Transverse colon (tissue), 4 donors: ENCODE measurements at places on chromosomes 3 and 15. TPM values are rescaled to one million over a fixed set of nuclear protein-coding genes. Genes with fewer than 3 reads are reported as not detected.

GRCh38 chr15:48643776-48644466 is 1.6 kb downstream of the FBN1 start:
- DNase-seq, result no peak

- DNase-seq, result no peak
These were observed 51.5 kb upstream of the CDV3 start for GRCh38 chr3:133521946-133522345.

The ASB14 gene
- not detected for total RNA-seq

DNA sequence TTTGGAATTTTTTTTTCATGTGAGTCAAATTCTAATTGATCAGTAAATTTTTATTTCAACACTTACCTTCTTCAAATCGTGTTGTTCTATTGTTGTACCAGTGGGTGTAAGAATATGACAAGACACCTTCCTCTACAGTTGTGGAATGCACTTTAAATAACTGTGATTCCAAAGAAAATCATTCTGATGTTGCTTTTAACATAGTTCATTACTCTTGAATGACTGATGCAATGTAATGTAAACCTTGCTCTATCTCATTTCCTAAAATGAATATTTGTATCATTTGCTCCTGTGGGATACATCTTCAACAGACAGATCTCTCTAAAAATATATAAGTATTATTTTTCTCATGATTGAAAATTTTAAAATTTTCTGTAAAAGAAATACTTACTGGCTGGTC is 313.4 kb downstream of the RBMS3 start:
- DNase-seq, result no peak

The ONECUT1 gene
- total RNA-seq, result 0.64 TPM

DNA sequence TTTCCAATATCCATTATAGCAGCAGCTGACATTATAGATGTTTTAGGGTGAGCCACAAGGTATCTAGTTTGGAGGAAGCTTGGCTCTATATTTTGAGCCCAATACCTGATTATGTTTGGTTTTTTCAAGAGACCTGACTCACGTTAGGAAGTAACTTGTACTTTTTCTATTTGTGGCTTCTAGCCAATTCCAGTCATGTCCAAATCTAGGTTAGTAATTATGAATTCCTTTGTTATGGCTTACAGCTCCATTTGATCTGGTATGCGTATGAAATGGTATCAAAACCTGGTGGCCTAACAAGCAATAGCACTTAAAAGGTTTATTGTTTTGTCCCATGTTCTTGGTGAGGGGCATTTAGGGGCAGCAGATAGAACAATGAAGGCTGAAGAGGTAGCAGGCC is 115.9 kb downstream of the TOP2B start:
- no peak for DNase-seq

The SECISBP2L gene
- 33.0 TPM for total RNA-seq

DNA sequence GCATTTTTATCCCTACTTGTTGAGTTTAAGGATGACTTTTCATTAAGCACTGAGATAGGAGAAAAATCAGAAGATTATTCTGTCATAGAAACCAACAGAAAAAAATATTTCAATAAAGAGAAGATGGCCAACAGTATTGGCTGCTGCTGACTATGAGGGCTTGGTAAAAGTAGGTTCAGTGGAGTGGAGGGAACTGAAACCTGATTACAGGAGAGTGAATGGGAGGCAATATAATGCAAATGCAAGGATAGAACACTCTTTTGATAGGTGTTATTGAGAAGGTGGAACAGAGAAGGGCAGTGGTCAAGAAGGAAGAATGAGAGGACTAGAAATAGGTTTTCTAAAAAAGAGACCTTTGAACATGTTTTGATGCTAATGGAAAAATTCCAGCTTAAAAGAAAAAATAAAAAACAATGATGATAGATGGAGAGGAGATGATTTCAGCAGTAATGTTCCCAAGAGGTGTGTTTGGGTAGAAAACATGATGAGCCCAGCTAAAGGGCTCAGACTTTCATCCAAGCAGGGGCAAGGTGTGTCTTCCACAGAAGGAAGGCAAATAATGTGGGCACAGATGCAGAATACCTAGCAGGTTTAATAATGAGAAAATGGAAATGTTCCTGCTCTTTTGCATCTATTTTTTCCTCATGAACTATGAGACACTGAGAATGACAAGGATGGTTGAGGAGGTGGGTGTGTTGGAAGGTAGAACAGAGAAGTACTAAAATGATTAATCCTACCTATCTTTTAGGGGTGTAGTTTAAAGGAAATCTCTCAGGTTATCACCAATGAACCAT is 397.9 kb upstream of the GOLIM4 start:
- DNase-seq, result no peak

- no peak for DNase-seq
These were observed 58.0 kb upstream of the FBN1 start for GRCh38 chr15:48703544-48703943.

DNA sequence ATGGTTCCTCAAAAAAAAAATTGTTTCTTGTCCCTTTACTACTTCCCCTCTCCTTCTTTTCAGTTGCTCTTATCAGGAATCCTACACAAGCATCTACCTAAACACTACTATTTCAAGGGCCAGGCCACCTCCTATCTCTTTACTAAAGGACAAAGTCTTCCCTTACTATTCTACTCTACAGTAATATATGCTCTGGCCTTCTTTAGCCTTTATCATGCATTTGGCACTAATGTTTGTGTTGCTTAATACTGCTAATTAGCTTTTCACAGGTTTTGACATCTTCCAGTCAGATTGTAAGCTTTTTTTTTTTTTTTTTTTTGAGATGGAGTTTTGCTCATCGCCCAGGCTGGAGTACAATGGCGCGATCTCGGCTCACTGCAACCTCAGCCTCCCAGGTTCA is 5.3 kb downstream of the CEP19 start:
- DNase-seq, result no peak

GRCh38 chr3:171251835-171252234 is 208.4 kb downstream of the TNIK start:
- DNase-seq, result no peak
